ENCODE measurements at places on chromosomes 2 and 18. TPM values are rescaled to one million over a fixed set of nuclear protein-coding genes. Genes with fewer than 3 reads are reported as not detected.

CHST9 gene
- not detected for total RNA-seq

GRCh38 chr18:34292594-34292993 lies 67.9 kb upstream of the NOL4 start:
- no peak for DNase-seq

- no peak for DNase-seq
These were observed 4.3 kb upstream of the SNTG2 start for GRCh38 chr2:946073-946948.

ALPI gene
- total RNA-seq: not detected

DNA sequence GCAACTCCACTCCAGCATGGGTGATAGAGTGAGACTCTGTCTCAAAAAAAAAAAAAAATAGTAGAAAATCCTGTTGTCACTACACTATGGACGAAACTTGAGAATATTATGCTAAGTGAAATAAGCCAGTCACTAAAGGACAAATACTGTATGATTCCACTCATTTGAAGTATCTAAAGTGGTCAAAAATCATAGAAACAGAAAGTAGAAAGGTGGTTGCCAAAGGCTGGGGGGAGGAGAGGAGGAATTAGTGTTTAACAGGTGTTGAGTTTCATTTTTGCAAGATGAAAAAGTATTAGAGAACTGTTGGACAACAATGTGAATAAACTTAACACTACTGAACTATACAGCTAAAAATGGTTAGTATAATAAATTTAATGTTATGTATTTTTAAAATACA lies 18.8 kb upstream of the RMP24 start:
- DNase-seq: no peak

SRD5A2 gene
- not detected for total RNA-seq

GRCh38 chr2:226303707-226304106 lies 495.9 kb downstream of the IRS1 start:
- DNase-seq: no peak

DNA sequence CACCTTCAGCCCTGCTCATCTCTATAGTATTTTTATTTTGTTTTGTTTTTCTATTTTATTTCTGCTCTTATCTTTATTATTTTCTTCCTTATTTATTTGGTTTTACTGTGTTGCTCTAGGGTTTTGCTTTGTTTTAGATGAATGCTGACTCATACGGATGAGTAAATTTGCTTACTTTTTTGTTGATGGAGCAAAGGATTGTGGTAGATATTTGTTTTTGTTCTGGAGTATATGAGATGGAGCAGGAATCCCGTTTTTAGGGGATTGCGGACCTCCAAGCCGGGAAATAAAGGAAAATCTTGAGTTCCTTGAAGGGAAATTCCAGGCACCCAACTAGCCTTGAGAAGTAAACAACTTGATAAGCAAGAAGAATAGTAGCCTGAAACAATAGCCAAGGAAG lies 15.3 kb upstream of the COLEC12 start:
- DNase-seq: no peak

GRCh38 chr2:234669001-234669400 lies 172.1 kb upstream of the ARL4C start:
- no peak for DNase-seq

- DNase-seq: no peak
These were observed 251.6 kb downstream of the TNS1 start for GRCh38 chr2:217751192-217751591.

- no peak for DNase-seq
These were observed 11.6 kb upstream of the SKOR2 start for GRCh38 chr18:47263150-47263429.

- no peak for DNase-seq
These were observed 265.4 kb downstream of the HRH4 start for GRCh38 chr18:24725644-24726415.

LINC00305 gene
- total RNA-seq: not detected

CPLX4 gene
- not detected for total RNA-seq

KLHL29 gene
- total RNA-seq: 4.2 TPM

GRCh38 chr2:225400546-225401400 lies 1.3 kb downstream of the NYAP2 start:
- no peak for DNase-seq

DNA sequence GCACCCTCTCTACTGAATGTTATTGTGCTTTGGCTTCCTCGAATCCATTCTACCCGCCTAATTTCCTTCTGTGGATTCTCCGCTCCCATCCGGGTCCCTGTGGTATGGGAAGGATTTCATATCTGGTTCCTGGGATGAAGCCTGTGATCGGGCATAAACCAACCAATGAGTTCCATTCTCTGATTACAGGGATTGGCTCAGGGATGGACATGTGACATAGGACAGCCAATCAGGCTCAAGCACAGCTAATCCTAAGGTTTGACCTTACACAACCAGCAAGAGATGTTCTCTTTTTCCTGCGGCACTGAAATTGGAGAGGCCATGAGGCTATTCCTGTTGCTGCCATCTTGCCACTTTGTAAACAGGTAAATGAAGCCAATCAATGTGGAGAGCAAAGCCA lies 168.1 kb upstream of the SMAD2 start:
- DNase-seq: no peak

DNA sequence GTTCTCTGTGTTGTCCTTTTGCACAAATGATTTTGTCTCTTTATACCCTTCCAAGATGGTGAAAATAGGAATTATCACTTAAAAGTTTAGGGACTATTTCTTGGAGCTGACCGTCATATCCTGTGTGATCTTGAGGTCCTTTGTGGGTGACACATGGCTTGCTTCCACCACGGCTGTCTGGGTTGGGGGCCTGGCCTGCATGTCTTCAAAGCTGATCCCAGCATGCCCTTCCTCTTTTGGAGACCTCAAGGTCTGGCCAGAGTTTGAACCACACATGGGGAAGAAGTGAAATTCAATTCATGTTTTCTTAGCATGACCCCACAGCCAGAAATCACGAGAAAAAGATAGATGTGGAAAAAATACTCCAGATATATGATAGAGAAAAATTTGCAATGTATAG lies 14.0 kb downstream of the SFTPB start:
- DNase-seq: no peak

DNA sequence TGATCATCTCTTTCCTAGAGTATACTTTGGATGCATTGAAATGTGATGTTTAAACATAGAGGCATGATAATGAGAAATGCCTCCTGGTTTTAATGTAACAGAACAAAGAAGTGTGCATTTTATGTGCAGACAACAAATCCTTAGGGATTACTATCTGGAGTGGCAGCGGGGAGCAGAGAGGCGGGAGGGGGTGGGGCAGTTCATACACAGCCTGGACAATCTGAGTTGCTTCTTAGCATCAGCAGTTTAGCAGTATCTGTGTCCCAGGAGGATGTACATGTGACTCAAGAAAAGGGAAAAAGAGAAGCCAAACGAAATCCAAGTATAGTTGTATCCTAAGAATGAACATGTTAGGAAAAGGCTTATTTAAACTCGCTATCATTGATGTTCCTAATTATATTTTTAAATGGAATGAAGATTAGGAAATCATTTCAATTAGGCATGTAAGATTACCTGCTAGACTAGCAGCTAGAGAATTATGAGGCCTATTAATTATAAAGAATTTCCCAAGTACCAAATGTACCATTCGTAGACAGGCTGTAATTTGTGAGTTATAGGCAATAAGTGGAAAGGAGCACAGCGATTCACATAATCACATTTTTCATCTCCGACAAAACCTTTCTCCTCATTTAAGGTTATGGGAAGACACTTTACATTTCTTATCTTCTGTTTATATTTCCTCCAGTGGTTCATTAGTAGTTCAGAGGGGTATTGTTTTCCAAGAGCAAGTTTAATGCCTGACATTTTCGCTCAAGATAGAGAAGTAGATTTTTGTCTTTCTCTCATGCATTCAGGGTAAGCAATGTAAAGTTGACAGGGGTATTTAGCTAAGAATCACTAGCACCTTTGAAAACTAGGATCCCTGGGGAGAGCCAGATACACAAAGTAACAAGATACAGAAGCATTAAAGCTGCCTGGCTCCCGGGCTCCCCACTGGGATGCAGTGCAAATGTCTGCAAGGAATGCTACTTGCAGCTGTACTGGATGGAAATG lies 141.3 kb upstream of the NOSTRIN start:
- no peak for DNase-seq

DNA sequence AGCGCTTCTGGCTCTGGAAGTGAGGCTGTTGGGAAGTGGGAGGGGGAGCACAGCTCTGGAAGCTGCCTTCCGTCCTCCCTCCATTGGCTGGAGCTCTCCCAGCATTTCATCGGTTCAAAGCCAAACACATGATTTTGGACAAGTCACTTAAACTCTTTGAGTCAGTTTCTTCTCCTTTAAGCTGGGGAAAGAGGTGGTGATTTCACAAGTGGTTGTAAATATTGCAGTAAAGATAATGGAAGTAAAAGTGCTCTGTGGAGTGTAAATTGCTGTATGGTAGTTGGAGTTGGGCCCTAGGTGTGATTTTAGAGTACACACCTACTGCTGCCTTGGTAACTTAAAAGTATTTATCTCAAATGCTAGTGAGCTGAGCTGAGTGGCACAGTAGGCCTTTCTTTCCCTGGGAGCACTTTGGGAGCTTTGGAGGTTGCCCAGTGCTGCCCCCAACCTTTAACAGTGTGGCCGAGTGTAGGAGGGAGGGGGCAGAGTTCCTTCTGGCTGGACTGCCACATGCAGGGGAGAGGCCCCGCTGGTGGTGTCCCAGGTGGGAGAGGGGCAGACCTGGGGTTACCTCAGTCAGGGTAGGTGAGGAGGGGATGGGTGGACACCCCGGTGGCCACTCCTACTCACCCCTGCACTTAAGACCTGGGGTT lies 54.7 kb downstream of the ASAP2 start:
- no peak for DNase-seq

- peak; percentile 53 for DNase-seq
These were observed 192.6 kb downstream of the MGAT5 start for GRCh38 chr2:134446383-134447017.

CD8B2 gene
- total RNA-seq: not detected

RIT2 gene
- total RNA-seq: not detected

ZC3H15 gene
- 103 TPM for total RNA-seq

GRCh38 chr18:39946623-39947061 lies 2008.4 kb upstream of the PIK3C3 start:
- peak; percentile 61 for DNase-seq

DNA sequence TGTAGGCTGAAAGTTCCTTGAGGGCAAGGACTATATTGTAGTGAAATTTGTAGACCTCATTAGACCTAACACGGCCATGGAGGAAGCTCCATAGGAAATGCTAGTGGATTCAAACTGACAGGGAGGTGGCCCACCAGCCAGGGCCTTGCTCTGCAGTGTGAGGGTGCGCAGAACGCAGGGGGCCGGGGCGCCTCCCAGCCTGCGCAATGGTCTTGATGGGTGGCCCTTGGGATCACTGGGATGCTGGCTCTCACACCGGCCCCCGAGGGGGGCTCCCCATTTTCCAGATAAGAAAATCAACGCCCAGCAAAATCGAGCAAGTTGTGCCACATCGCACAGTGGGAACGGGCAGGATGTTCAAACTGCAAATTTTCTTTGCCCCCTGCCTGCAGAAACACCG lies 655.4 kb downstream of the GALR1 start:
- DNase-seq: no peak

- no peak for DNase-seq
These were observed 1.6 kb upstream of the SFTPB start for GRCh38 chr2:85669549-85669948.

DNA sequence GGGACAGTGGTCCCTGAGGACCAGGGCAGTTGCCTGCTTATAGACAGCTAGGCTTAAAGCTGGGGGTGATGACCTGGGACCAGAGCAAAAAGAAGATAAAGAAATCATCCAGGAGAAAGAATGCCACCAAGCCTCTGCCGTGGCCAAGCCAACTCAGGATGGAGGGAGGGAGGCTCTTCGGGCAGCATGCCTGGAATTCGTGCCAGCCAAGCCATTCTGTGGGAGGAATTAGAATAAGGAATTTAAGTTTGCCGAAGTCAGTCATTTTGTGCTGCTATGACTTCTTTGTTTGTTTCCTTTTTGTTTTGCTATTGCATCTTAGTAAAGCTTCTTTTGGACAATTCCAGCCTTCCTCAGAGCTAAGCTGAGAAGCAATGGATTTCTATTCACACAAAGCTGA lies 124.1 kb downstream of the EN1 start:
- DNase-seq: no peak

LRP1B gene
- 0.20 TPM for total RNA-seq

GRCh38 chr2:202432776-202433175 lies 56.6 kb downstream of the BMPR2 start:
- no peak for DNase-seq

- no peak for DNase-seq
These were observed 412 bp upstream of the NCK2 start for GRCh38 chr2:105744091-105744908.

STARD6 gene
- total RNA-seq: 0.33 TPM

FSIP2 gene
- total RNA-seq: 0.07 TPM

GRCh38 chr2:201460532-201460931 lies 9.0 kb downstream of the STRADB start:
- no peak for DNase-seq

TFCP2L1 gene
- total RNA-seq: not detected

DNA sequence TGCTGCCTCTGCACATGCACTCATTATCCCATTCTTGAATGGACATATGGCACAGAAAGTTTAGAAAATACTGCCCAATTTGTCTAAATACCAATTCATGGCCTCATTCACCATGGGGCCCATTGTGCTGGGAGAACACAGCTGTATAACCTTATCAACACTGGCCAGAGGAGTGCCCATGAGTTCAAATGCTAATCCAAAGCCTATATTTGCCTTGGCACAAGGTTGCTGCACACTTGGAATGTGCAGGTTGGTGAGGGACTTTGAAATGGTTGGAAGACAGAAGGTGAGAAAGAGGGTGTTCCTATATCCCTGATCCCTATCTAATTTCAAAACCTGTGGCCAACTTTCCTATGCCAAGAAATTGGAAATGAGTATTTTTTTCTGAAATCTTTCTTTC lies 693.9 kb upstream of the ID2 start:
- no peak for DNase-seq

Data from pulmonary artery endothelial cell (primary cell).